ENCODE measurements at places on chromosomes 4 and X. TPM values are rescaled to one million over a fixed set of nuclear protein-coding genes. Genes with fewer than 3 reads are reported as not detected.

ATP1B4 gene
- not detected for total RNA-seq

ANXA5 gene
- total RNA-seq, result 153 TPM

DNA sequence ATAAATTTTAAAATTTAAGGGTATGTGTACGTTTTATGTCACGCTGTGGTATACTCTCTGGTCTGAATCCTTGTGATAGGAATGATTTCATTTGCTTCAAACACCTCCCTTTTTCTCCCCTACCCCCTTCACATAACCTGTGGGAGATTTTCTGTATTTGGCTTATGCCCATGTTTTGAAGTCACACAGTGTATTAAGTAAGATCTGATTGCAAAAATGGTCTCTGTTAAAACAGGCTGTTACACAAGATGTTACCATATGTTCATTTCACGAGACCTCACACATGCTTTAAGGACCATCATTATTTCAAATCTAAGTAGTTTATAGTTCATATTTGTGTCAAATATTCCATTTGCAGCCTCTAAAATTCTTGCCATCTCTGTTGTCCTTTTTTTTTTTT, 63.5 kb downstream of the TMEM131L start:
- H3K36me3 ChIP-seq, result no peaks in the 10 kb centered on the region
- no peak for DNase-seq
- no peak overlapping the region for H3K4me3 ChIP-seq

GRCh38 chrX:355329-356050, 31.2 kb downstream of the PPP2R3B start:
- H3K4me1 ChIP-seq, result no peaks in the 10 kb centered on the region
- no peak overlapping the region for H3K27ac ChIP-seq
- H3K36me3 ChIP-seq, result no peaks in the 10 kb centered on the region
- H3K27me3 ChIP-seq, result no peaks in the 10 kb centered on the region
